LNCaP clone FGC (cell line): ENCODE measurements at places on chromosomes 2 and 18.

GRCh38 chr2:45232818-45233217 is 223.6 kb upstream of the SIX2 start:
- DNase-seq = no peak

DNA sequence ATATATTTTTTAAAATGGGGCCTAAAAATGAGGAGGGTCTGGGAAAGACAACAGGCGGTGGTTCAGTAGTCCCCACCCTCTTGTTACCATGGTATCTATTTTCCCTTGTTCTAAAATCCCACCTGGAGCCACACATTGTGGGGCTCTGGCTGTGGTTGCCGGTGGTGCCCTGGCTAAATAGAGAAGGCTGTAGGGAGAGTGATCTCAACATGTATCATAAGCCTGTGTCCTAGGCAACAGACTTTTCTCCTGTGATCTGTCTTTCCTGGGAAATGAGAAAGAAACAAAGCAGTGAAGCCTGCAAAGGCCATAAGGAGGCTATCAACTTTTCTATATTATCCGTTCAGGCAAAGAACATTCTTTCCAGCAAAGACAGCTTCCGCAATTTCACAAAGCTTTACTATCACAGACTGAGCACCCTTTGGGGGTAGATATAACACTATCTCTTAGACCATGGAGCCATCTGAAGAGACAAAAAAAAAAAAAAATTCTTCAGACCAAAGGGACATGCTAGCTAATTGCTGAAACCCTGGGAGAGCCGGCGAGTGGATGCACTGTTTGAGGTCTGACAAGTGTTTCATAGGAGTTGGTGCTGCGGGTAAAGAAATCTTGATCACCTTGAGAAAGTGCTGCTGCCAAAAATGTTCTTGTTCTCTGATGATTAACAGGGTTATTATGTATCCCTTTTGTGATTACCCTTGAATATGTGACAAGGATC is 879.2 kb upstream of the DDX18 start:
- no peak for DNase-seq

- DNase-seq = peak; percentile 56
Measured at GRCh38 chr2:2271469-2271941, 59.6 kb downstream of the MYT1L start.

GRCh38 chr2:58512878-58513277 is 271.8 kb upstream of the FANCL start:
- no peak for DNase-seq

GRCh38 chr2:105785095-105785847 is 40.6 kb downstream of the NCK2 start:
- no peak for DNase-seq

DNA sequence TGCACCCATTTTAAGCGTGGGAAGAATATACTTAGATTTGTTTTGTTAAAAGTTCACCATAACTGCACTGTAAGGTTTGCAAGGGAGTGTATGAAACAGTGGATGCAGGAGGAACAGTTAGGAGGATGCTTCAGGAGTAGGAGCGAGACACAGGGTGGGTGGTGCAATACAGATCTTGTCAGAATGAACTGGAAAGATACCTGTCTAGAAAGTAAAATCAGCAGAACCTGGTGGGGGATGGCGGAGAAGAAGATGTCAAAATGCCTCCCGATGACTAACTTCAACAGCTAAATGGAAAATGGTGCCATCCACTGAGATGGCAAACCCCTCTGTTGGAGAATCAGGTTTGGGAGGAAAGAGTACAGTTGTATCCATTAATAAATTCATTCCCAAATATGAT is 18.2 kb downstream of the LANCL1 start:
- DNase-seq = no peak

DNA sequence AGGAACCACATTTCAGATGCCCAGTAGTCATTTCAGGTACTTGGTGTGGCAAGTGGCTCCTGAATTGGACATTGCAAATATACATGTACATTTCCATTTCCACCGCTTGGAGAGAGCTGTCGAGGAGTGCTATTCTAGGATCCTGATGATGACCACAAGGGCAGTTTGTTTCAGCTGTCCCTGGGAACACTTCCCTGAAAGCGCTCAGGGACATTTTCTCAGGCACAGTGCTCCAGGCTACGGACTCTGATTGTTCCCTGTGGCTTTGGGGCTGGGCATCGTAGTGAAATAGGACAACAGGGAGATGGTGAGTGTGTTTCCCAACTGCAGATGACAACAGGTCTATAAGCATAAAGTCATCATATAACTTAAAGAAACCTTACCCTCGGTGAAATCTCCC is 3.1 kb downstream of the DBI start:
- no peak for DNase-seq

DNA sequence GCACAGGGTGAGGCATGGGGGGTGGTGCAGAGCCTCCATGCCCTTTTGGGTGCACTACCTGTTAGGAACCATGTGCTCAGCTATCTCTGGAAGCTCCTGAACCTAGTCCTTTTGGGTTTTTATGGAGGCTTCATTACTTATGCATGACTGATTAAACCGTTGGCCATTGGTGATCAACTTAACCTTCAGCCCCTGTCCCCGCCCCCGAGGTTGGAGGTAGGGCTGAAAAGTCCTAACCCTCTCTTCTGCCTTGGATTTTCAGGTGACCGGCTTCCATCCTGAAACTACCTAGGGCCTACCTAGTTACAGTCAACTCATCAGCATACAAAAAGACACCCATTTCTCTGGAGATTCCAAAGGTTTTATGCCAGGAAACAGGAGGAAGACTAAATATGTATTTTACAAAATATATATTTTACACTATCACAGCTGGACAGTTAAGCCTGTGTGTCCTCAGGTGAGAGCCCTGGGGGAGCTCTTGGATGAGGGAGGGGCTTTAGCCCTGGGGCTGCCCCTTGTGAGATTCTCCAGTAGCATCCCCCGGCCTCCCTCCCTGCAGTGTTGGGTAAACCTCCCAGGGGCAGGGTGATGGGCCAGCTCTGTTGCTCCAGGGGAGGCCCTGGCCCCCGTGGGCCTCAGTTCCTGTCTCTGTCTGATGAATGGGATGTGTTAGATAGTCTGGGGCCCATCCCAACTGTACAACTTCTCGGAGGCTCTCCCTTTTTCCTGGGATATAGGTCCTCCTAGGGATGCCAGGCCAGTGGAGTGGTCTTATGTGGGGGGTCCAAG is 24.1 kb downstream of the GLI2 start:
- DNase-seq = no peak

GRCh38 chr18:74499633-74500032 is 3.5 kb downstream of the CNDP2 start:
- peak; percentile 93 for DNase-seq

GRCh38 chr2:50658883-50659282 is 373.0 kb downstream of the NRXN1 start:
- DNase-seq = no peak

DNA sequence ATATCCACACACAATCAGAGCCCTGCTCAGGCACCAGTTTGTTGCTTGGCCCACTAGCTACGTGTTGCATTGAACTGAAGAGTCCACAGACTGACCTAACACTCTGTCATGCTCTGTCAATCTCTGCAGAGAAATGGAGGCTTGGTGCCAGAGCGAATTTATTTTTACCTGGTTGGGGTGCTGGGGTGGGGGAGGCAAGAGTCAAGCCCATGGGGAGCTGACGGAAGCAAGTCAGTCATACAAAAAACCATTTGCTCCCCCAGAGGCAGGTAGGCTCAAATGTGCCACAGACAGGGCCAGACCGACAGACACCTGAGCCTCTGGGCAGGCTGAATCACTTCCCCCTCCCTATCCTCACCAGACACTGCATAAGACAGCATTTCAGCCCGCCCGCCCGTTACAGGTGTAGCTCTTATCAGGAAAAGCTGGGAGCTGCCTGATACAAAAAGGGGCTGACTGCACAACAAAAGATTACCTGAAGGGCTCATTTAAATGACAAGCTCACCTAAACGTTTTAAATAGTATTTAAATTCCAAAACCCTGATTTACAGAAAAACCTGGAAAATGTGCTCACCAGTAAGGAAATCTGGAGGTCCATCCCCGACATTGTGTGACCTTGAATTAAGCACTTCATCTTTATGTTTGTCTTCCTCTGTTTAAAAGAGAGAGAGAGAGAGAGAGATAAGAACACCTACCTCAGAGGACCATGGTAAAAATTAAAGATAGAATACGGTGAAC is 2.1 kb upstream of the PCBP1 start:
- DNase-seq = no peak

- DNase-seq = no peak
Measured at GRCh38 chr18:23887035-23887434, 127.5 kb upstream of the TTC39C start.

GRCh38 chr2:36538335-36538734 is 59.6 kb downstream of the FEZ2 start:
- DNase-seq = no peak

- no peak for DNase-seq
Measured at GRCh38 chr2:217791551-217791950, 211.2 kb downstream of the TNS1 start.
